ENCODE measurements at places on chromosomes 3 and 15. TPM values are rescaled to one million over a fixed set of nuclear protein-coding genes. Genes with fewer than 3 reads are reported as not detected.

Gene NCEH1
- total RNA-seq, result 22.0 TPM

Gene TM4SF4
- 2.4 TPM for total RNA-seq

Gene TYRO3
- total RNA-seq, result 11.5 TPM

Gene PLIN1
- 0.33 TPM for total RNA-seq

Gene STRIT1
- not detected for total RNA-seq

Gene SAMD7
- total RNA-seq, result not detected

Gene PTX3
- total RNA-seq, result 1,136 TPM

Gene ARNT2
- total RNA-seq, result 10.4 TPM

Gene CCDC39
- total RNA-seq, result not detected

Gene ATP10A
- total RNA-seq, result 14.9 TPM
